ENCODE measurements at places on chromosomes 11 and 22. TPM values are rescaled to one million over a fixed set of nuclear protein-coding genes. Genes with fewer than 3 reads are reported as not detected.

- DNase-seq = no peak
Measured at GRCh38 chr11:18393581-18394274, 635 bp upstream of the LDHA start.

- no peak for DNase-seq
Measured at GRCh38 chr11:120543521-120544215, 32.1 kb downstream of the GRIK4 start.

DNA sequence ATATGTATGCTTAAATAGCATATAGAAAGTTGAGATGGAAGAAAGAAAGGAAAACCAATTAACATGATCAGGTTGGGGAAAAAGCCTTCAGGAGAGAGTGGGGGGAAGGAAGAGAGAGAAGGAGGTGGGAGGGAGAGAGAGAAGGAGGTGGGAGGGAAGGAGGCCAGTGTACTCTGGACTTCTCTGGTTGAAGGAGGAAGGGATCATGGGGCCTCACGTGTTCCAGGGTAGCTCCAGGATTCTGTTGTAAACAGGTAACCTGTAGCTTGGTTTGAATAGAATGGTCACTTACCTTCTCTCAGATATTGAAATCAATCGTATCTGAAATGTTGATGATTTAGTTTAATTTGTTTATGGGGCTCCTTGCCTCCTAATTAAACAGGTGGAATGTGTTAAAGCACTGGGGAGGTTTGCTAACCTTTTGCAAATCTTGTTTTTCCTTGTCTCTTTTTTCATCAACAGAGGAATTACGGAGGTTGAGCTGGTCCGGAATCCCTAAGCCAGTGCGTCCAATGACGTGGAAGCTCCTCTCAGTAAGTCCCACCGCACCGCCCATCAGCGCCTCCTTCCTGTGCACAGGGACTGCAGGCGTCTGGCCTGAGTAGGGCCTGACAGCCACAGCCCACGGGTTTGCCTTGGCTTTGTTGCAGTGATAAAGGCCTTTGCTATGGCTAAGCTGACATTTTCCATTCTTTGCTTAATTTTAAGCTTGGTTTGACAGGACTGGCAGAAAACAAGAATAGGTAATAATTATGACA is 115.9 kb downstream of the TBC1D22A start:
- no peak for DNase-seq

GRCh38 chr11:126855536-126855935 is 145.0 kb downstream of the KIRREL3 start:
- DNase-seq = no peak

DNA sequence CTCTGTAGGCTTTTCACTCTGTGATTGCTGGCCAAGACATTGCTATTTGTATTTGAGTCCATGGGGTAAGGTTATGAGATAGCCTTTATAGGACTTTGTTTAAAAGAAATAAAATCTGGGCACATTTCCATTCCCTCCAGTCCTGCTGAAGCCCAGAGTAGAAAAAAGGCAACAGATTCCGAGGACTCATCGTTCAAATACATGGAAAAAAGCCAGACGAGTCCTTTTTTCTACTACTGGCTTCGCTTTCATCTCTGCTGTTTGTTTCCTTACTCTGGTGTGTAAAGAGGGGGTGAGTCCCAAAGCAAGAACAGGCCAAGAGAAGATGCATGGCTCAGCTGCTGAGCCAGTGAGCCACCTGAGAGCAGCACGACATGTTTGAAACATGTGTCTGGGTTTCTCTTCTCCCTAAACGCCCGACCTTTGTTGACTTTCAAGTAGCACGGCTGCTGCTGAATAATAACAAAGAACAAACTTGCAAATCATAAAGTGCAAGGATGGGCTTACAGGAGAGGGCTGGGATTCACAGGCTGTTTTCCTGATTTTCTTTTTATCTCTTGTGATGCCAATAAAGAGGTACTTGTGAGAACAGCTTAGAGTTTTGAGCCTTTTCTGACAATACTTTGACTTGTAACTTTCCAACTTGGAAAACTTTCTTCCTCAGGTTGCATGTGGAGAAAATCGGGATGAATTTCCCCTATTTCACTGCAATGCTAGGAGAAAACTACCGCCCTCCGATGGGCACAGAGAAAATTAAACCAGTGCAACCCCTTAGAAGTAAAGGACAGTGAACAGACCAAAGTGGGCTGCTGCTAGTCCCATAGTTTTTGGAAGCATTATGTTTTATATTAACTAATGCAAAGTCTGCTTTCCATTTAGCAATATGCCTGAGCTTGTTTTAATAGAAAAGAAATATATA is 195.2 kb upstream of the RAG2 start:
- DNase-seq = peak; percentile 91

DNA sequence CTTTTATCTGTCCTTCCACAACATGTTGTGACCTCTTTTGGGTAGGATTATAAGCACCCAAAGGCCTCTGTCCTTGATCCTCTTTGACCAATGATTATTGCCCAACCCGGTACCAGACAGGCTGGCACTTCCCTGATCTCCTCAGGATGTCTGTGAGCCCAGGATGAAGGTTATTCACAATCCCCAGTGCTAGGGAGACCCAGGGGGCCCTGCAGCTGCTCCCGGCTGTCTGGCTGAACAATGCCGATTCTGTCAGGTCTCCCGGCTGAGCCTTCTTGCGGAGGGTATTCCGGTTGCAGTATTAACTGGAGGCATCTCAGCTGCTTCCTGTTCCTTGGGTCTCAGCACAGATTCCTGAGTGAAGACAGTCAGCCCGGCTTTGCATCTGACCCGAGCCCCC is 71.2 kb upstream of the CDON start:
- peak; percentile 52 for DNase-seq

GRCh38 chr11:63553759-63554158 is 9.4 kb downstream of the PLAAT2 start:
- DNase-seq = no peak

DNA sequence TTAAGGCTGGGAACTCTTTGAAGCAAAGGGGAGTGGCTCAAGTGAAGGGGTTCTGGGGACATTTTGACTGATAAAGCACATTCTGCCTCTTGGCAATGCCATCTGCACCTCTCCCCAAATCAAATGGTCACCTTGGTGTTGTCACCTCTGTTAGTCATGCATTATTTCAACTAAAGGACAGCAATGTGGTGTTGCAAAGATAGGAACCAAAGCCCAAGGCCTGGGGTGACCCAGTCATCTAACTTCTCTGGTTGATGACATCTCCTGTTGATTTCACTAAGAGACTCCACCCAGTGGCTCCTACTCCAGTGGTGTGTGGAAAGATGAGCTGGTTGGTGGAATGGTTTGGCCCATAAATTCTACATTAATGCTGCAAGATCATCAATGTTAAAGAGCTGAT is 7.8 kb upstream of the MS4A1 start:
- no peak for DNase-seq

SLC22A8 gene
- not detected for polyA plus RNA-seq

CRYBB3 gene
- not detected for polyA plus RNA-seq
